ENCODE measurements at places on chromosomes 11 and 22.

- no peak for DNase-seq
These were observed 995.1 kb downstream of the BRD1 start for GRCh38 chr22:48832592-48832991.

DNA sequence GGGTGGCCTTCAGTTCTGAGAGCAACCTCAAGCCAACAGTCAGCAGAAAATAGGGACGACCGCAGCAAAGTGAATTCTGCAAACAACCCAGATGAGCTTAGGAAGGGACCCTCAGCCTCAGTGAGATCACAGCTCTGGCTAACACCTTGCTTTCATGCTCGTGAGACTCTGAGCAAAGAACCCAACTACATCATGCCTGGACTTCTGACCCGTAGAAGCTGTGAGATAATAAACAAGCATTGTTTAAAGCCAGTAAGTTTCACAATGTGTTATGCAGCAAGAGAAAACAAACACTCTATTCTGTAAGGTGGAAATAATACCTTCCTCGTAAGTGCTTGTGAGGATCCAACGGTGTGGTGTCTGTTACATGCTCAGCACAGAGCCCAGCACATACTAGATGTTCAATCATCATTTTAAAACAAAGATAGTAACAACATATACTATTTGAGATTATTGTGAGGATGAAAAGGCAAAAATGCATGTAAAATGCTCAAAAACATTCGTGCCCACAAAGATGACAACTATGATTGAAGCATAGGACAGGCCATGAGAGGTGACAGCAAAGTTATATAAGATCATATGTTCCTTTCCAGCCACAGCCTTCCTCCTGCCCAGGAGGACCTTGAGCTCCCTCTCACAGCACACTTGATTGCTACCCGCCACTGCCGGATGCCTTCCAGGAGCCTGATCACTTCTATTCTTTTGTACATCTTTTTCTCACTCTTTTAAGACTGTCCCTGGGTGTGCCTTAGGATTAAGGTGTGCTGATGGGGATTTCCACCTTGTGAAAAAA is 433.3 kb downstream of the BUD13 start:
- DNase-seq = no peak

DNA sequence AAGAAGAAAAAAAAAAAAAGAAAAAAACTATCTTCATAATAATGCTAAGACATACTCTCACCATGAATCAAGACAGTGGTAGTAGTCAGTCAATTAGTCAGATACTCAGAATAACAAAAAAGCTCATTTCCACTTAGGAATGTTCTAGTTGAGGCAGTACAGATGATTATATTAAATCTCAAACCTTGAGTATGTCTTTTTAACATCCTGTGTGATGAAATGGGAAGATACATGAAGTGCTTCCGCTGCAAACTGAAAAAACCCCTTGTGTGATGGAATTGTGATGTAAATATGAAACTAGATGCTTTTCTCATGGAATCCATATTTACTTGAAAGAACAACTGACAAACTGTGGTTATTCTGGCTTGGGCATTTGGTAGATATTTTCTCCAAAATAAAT is 13.7 kb downstream of the AMOTL1 start:
- no peak for DNase-seq

- peak; percentile 77 for DNase-seq
These were observed at the start of the genes EML3 and ROM1 for GRCh38 chr11:62612366-62613290. TSS of gene EML3 (minus strand) at chr11:62612775. CDS start at chr11:62612457, 318 bp downstream. TSS of gene ROM1 (plus strand) at chr11:62613257. CDS start at chr11:62613282, 25 bp downstream.

Data from stimulated activated CD8-positive, alpha-beta memory T cell treated with anti-CD3 and anti-CD28 coated beads, Interleukin-15, amount 100 ng/mL, for 24 hours (primary cell).